ENCODE measurements at places on chromosomes 12 and 14. TPM values are rescaled to one million over a fixed set of nuclear protein-coding genes. Genes with fewer than 3 reads are reported as not detected.

Gene CLEC1B
- not detected for total RNA-seq

Gene CLEC2B
- total RNA-seq, result not detected

Gene CNOT2
- total RNA-seq, result 58.7 TPM

Gene ATL1
- total RNA-seq, result 1.4 TPM

Gene RNASE1
- total RNA-seq, result 3.3 TPM

Gene SYNE3
- 3.6 TPM for total RNA-seq

Gene CPNE6
- total RNA-seq, result not detected

Gene SPRYD3
- 47.5 TPM for total RNA-seq

Gene GYS2
- total RNA-seq, result not detected

Gene SLCO1B3
- total RNA-seq, result 5.4 TPM

Gene NGB
- not detected for total RNA-seq

Gene CNTN1
- 3.0 TPM for total RNA-seq

Gene OTOGL
- not detected for total RNA-seq

Gene CTSG
- not detected for total RNA-seq

Gene SAMD15
- total RNA-seq, result 1.9 TPM

Gene ZC3H10
- 8.7 TPM for total RNA-seq

Gene HOXC4
- 1.5 TPM for total RNA-seq

Gene L3HYPDH
- 19.5 TPM for total RNA-seq

Gene OR4E2
- total RNA-seq, result not detected

Gene SRGAP1
- total RNA-seq, result 16.6 TPM

Gene LRP1-AS
- not detected for total RNA-seq

Gene RND1
- 2.0 TPM for total RNA-seq

Gene C14orf132
- total RNA-seq, result 3.4 TPM

Gene AACS
- total RNA-seq, result 16.0 TPM

Gene TAS2R9
- total RNA-seq, result not detected

Gene RASAL1
- total RNA-seq, result 16.0 TPM

Gene MUCL1
- not detected for total RNA-seq

Gene SLC25A3
- total RNA-seq, result 927 TPM

Gene SLC10A1
- not detected for total RNA-seq

Gene MAP3K9
- 11.7 TPM for total RNA-seq

Gene CLEC4A
- 0.69 TPM for total RNA-seq

Gene SMCO3
- total RNA-seq, result not detected

Gene GLIPR1L2
- 0.44 TPM for total RNA-seq

Gene LRTM2
- 0.07 TPM for total RNA-seq

Gene WIF1
- not detected for total RNA-seq

Gene SPRING1
- 28.5 TPM for total RNA-seq

Gene MANSC1
- total RNA-seq, result 0.20 TPM

Gene GDF11
- 5.3 TPM for total RNA-seq

Gene GDF3
- not detected for total RNA-seq

Gene ACRBP
- total RNA-seq, result 1.0 TPM

Data from HCT116 (cell line).